ENCODE measurements at places on chromosomes 5 and 9.

- DNase-seq: no peak
Measured at GRCh38 chr5:94481059-94481458, 137.3 kb downstream of the KIAA0825 start.

- no peak for DNase-seq
Measured at GRCh38 chr5:175520873-175521272, 42.5 kb downstream of the SFXN1 start.

- no peak for DNase-seq
Measured at GRCh38 chr5:127439644-127440043, 77.8 kb upstream of the PRRC1 start.

DNA sequence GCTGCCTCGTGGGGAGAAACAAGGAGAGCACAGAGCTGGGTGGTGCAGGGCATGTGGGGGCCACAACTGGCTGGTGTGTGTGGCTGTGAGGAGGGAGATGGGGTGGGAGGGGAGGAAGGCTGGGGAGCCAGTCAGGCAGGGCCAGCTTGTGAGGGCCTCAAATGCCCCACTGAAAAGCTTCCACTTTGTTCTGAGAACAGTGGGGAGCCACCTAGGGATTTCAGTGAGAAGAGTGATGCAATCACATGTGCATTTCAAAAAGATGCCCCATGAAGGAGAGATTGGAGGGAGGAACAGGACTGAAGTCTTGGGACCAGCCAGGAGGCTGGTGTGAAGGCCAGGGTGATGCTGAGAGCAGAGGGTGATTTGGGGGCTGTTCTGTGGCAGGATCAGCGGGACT, 1.3 kb downstream of the OR13J1 start:
- no peak for DNase-seq

- DNase-seq: no peak
Measured at GRCh38 chr5:107598958-107599357, 71.8 kb downstream of the EFNA5 start.

- no peak for DNase-seq
Measured at GRCh38 chr5:179080724-179081123, 20.6 kb downstream of the ZNF354C start.

GRCh38 chr9:13149454-13149853, 130.0 kb downstream of the MPDZ start:
- no peak for DNase-seq

DNA sequence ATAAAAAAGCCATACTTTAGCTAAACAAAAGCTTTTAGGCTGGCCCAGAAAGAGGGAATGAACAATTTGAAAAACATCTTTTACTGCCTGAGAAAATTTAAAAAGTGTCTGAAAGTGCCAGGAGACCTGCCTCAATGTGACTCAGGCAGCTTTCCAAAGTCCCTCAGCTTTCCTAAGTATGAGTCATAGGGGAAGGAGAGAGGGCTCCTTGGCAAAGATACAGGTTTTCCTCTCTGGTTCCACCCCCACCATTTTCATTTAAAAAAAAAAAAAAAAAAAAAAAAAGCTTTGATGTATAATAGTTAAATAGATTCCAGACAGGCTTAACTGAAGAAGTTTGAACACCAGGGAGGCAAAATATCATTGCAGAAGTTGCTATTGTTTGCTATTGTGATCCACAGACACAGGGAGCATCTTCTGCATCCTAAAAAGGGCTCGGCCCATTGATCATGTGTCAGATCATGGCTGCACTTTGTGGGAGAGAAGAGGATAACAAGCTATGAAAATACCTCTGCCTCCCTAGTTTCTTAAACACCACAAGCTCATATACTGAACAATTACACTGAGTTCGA, 71.5 kb downstream of the MRPS27 start:
- peak; percentile 96 for DNase-seq

GRCh38 chr5:103929338-103930013, 366.9 kb upstream of the NUDT12 start:
- DNase-seq: peak; percentile 48

DNA sequence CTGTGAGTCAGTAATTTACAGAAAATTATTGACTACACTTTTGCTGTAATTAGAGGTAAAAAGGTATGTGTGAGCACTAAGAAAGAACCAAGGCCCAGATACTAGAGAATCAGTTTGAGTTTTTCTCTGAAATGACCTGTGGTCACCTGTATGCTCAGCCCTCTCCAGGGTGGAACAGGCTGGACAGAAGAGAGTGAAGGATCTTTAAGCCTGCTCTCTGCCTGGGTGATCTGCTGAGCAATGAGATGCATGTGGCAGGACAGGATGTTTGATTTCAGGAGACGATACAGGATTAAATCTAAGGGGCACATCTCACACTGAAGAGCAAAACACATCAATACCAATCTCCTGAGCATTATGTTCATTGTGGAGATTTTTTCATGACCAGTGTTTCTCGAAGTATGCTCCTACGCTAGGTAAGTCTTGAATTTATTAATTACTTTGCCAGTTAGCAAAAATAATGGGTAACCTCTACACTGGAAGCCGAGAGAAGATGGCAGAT, 25.5 kb downstream of the HMGCR start:
- no peak for DNase-seq

- no peak for DNase-seq
Measured at GRCh38 chr5:76547242-76547890, 75.8 kb downstream of the F2RL2 start.

- DNase-seq: no peak
Measured at GRCh38 chr9:73131461-73131860, 20.2 kb upstream of the ANXA1 start.

- DNase-seq: no peak
Measured at GRCh38 chr9:136950656-136951276, 1.3 kb upstream of the LCN12 start.

- DNase-seq: peak; percentile 53
Measured at GRCh38 chr5:96506376-96506775, 73.3 kb upstream of the PCSK1 start.

GRCh38 chr9:9523476-9524139, 1089.2 kb downstream of the PTPRD start:
- no peak for DNase-seq

GRCh38 chr5:69046375-69046957, 47.3 kb upstream of the SLC30A5 start:
- DNase-seq: peak; percentile 23

DNA sequence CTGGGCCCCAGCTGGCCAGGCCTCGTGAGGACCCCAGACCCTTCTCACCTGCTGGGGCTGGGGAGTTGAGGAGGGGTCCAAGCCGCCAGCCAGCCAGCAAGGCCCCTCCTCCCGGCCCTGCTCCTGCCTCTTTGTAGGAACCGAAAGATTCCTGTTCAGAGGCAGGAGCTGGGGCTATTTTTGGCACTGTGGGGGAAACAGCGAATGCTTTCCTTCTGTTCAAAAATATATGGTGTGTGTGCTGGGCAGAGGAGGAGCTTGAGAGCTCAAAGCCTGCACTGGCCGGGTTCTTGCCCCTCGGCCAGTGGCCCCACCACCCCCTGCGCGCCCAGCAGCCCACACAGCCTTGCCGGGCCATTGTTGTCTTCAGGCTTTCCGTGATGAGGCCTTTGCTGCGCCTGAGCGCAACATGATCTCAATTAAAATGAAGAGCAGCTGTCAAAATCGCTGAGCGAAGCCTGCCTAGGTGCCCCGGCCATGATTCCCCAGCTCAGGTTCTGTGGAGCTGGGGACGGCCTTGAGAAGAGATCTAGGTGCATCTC, 13.4 kb downstream of the NCS1 start:
- peak; percentile 70 for DNase-seq

DNA sequence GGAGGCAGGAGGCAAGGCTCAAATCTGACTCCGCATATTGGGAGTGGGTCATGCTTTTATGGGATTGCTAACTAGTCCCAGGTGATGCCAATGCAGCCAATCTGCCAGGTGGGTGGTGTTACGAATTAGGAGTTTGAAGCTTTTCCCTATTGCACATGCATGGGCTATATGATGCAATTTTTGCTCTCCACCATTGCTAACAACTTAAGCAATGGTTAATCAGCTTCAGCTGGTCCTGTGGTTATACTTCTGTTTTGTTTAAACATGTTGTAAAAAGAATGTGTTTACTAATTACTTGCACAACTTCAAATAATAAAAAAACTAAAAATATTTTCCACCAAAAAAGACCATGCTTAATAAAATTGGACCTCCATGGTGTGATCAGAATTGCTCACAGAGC, 55.7 kb downstream of the SHC3 start:
- peak; percentile 42 for DNase-seq

- DNase-seq: no peak
Measured at GRCh38 chr5:150167908-150168307, 1.3 kb downstream of the CDX1 start.

DNA sequence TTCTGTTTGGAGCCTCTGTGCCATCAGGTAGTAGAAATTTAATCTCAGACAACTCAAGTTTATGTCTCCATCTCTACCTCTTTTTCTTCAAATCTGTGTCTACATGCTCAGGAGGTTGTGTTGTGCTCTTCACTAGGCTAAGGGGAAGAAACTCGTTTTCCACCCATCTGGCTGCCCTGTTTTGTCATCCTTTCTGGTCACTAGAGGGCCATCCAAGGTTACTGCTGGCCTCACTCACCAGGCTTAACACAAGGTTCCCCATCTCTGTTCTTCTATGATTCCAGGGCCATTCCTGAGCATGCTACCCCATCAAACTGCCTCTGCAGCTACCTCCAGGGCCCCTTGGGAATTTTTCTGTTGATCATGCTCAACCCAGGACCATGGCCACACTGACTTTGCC, 213.3 kb upstream of the FBXL7 start:
- no peak for DNase-seq

DNA sequence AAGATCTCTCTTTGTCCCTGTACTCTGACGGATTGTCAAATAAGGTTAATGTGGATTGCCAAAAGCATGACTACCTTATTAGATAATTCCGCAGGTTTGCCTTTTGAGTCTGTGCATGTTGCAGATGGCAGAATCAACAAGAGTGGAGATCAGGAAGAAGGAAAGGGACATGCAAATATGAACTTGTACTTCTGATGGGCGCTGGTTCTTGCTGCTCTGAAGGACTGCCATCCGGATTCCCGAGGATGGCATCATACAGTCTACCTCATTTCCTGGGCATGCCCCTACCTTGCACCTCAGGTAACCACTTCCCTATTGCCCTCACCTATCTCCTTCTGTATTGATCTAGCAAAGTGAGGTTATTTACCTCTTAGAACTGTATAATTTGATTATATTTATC, 504.2 kb downstream of the ACTL7B start:
- DNase-seq: no peak

GRCh38 chr5:55338810-55339243, 31.0 kb downstream of the MTREX start:
- no peak for DNase-seq

DNA sequence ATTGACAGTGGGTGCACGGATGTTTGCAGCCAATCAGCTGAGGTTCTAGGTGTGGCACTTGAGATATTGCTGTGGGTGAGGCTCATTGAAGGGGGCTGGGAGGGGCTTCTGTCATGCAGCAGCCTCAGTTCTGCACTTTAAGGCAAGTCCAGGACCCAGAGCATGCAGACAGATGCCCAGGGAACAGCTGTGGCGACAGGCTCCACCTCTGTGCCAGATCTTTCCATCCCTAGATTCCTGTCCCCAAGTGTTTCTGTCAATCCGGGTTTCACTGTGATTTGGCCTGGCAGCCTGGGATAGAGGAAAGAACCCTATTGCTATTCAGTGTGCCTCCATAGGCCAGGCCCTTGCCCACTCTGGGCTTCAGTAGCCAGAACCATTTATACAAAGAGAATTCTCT, 20.8 kb upstream of the CERCAM start:
- no peak for DNase-seq

DNA sequence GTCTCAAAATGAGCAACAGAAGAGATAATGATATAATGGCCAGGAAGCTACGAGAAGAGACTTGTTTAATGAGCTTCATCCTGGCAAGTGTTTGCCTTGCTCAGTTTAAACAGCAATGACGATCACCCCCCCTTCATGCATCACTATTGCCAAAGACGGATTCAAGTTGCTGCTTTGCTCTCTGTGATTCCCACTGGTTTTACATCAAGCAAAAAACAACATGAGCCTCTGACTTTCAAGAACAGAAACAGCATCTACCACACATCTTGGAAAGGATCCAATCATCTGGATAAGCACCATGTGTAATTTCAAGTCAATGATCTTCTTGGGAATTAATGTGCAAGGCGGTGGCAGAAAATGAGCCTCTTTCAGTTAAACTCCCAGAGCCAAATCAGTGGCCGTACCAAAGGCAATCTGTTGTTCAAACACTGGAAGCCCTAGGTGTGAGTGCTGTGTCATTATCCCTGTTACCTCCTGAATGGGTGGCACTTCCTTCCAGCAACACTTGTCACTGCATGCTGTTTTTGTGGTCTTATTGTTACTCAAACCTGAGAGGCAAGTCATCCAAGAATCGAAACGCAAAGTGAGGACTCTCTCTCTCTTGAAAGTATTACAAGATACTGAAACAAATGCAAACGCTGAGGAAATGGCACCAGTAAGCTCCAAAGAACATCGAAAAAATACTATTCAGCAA, 72.8 kb downstream of the MED27 start:
- DNase-seq: peak; percentile 61

DNA sequence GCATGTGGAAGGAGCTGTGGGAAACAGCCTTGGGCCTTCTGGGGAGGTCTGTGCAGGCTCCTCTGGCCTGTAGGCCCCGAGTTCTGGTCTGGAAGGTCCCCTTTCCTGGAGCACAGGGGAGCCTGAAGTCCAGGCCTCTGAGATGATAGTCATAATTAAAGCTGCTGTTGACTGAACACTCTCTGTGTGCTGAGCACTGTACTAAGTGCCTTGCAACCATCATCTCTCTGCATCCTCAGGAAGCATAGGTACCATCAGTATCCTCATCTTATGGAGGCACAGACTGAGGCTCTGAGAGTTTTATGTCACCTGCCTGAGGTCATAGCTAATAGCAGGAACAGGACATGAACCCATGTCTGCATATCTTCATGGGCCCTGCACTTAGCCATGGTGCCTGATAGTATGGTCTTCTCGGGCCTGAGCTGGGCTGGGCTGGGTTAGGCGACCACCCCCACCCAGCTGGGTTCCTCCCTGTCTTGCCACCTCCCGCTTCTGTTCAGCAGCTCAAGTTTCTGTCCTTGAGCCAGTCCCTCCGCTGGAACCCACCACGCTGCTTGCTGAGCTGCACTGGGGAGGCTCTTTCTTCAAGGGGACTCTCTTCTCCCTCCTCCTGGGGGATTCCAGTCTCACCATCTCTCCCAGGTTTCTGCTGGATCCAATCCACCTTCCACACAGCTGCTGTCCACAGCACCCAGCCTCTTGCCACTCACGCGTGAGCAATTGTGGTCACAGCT, 27.6 kb downstream of the LMX1B start:
- no peak for DNase-seq

- DNase-seq: no peak
Measured at GRCh38 chr9:134340475-134341160, 14.4 kb downstream of the RXRA start.

GRCh38 chr5:140265845-140266244, 37.1 kb downstream of the PFDN1 start:
- no peak for DNase-seq

- no peak for DNase-seq
Measured at GRCh38 chr5:133400120-133400519, 212.2 kb downstream of the FSTL4 start.

- no peak for DNase-seq
Measured at GRCh38 chr5:168307022-168307421, 15.6 kb downstream of the WWC1 start.

DNA sequence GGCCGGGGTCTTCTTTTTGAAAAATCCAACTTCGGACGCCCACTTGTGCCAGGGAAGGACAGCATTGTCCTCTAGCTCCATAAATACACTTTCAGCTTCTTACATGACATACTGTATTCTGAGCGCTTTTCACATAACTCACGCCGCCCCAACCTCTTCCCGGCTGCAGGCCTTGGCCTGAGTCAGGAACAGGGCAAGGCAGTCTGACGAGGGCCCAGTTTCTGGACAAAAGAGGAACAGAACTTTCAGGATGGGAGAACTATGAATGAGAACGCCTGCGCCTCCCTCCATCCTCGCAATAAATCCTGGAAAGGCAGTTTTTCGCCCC, 650 bp downstream of the DCTN4 start:
- DNase-seq: no peak

GRCh38 chr9:28770827-28771226, 1197.5 kb upstream of the C9orf72 start:
- no peak for DNase-seq

All from fibroblast of skin of right biceps (primary cell).